ENCODE measurements at places on chromosomes 6 and 20.

GRCh38 chr6:89941031-89941762 lies 46.9 kb downstream of the GJA10 start:
- no peak for DNase-seq

DNA sequence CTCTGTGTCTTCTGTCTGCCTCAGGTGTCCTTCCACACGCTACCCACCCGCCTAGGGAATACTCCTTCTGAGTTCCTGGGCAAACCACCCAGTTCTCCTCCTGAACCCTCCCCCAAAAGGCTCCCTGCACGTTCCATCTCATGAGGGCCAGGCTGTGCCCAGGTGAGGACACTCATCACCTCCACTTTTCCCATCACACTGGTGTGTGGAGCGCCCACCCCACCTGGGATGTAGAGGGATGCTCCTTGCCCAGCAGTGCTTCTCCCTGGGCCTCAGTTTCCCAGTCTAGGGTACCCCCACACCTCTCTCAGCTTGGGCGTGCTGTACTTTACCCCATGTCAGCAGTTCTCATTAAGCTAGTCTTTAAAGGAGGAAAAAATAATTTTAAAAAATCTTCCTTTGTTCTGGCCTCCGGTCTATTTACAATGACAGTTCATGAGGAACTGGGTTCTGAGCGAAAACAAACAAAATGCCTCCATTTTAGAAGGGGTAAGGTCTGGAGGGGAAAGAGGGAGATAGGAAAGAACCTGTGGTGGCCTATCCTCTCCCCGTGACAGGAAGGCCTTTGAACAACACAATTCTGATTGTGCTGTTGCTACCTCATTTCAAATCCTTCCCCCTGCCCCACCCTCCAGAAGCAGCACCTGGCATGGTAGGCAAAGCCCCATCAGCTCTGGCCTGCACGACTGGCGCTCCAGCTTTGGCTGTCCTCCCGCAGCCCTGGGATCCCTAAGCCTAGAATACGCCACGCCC lies 1.7 kb upstream of the C20orf203 start:
- no peak for DNase-seq

GRCh38 chr20:36881331-36881730 lies 5.4 kb downstream of the TLDC2 start:
- no peak for DNase-seq

GRCh38 chr20:48864738-48865318 lies 37.0 kb upstream of the PREX1 start:
- no peak for DNase-seq

DNA sequence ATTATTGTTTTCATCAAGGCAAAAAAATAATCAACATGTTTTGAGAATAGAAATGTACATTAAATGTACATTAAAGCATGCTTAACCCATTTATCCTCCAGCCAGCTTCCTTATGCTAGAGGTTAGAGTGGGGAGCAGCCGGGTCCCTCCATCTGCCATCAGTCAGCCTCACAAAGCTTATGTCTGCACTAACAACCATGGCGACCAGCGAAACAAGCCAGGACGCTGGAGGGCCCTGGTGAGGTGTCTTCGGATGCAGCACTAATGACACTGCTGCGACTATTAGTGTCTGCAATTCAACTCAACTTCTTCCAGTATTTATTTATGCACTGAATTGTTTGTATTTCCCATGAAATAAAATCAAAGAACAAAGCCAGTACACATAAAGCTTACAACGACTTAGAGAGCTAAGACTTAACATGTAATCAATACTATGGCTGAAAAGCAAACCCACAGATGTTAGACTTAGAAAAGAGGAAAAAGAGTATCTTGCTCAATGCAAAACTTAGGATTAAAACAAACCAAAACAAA lies 6.8 kb downstream of the CLDN20 start:
- no peak for DNase-seq

DNA sequence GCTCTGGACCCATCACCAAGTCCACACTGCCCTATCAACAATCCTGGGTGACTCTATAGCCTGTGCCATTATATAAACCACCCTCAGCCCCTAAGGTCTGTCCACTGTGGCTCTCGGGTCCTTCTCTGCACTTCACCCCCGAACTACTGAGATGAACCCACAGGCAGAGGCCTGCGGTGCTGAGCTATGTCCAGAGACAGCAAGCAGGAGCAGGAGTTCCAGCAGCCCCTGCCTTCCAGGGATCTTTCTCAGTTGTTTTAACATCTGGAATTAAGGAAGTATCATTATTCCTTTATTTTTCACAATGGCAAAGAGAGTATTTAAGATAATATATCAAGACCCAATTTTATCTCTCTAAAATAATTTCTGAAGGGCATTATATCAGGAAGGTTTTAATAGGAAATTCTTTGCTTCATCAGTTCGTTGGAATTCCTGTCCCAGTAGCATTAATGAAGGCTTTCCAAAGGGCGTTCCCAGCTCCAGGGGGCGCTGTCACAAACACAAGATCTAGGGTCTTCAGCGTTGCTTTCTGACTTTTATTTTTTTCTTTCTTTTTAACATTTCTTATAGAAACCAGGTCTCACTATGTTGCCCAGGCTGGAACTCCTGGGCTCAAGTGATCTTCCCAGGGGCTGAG lies 27.3 kb downstream of the RRBP1 start:
- DNase-seq: no peak

DNA sequence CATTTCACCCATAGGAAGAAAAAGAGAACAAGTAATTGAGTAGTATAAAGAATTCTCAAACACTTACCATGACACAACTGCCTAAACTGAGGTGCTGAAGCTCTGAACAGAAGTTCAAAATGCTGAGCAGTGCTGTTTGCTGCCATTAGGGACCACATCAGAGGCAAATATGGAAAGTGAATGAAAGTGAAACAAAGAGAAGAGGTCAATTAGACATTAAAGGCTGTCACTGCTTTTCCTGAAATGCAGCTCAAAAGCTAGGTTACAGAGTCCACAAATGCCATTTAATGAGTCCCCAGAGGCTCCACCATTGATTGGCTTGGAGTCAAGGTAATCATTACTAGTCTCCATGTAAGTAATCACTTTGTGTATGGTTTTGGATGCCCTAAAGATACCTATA lies 46.1 kb downstream of the POU3F2 start:
- DNase-seq: no peak

DNA sequence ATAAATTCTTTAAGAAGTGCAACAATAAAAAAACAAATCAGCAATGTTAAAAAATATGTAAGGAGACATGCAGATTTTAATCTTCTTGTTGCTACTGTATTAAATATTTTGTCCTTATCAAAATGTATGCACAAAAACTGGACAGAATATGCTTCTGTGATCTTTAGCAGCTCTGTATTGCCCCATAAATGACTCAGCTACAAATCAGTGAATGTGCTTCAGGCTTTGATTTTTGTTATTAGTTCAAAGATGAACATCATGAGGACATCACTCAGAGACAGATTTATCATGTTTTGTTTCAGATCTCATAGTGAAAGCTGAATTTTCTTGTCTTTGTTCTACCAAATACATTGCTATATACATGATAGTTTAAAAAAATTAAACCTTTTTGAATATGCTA lies 312.4 kb downstream of the GRIK2 start:
- DNase-seq: no peak

DNA sequence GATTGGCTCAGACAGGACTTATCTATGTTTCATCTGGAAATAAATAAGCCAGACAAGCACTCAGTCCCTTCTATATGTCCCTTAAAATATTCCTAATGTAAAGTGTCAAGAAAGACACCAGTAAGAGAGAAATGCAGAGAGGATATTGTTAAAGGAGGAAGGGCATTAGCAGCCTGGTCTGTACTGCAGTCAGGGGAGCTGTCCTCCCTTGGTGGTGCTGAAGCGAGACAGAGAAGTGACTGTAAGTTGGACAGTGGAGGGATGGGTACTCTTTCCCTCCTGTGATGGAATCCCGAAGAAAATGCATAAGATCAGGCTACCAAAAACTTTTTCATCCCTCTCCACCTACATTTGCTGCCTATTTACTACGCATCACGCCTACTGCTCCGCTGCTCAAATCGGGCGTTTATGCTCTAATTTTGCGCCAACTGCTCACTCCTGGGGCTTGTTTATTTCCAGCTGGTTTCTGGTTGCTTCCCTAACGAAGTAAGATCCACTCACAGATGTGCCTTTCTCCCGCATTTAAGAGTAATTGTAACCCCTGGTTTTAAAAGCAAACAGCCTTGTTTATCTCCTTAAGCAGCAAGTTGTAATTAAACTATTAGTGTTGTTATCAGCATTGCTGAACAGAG lies 35.2 kb downstream of the PHACTR1 start:
- no peak for DNase-seq

DNA sequence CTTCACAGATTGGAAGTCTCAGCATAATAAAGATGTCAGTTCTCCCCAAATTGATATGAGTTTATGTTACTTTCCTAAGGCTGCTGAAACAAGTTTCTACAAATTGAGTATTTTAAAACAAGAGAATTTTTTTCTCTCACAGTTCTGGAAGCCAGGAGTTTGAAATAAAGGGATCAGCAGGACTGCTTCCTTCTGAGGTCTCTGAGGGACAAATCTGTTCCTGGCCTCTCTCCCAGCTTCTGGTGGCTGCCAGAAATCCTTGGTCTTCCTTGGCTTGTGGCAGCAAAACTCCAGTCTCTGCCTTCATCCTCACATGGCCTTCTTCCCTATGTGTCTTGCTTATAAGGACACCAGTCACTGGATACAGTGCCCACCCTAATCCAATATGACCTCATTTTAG lies 136.1 kb downstream of the TFAP2A start:
- no peak for DNase-seq

DNA sequence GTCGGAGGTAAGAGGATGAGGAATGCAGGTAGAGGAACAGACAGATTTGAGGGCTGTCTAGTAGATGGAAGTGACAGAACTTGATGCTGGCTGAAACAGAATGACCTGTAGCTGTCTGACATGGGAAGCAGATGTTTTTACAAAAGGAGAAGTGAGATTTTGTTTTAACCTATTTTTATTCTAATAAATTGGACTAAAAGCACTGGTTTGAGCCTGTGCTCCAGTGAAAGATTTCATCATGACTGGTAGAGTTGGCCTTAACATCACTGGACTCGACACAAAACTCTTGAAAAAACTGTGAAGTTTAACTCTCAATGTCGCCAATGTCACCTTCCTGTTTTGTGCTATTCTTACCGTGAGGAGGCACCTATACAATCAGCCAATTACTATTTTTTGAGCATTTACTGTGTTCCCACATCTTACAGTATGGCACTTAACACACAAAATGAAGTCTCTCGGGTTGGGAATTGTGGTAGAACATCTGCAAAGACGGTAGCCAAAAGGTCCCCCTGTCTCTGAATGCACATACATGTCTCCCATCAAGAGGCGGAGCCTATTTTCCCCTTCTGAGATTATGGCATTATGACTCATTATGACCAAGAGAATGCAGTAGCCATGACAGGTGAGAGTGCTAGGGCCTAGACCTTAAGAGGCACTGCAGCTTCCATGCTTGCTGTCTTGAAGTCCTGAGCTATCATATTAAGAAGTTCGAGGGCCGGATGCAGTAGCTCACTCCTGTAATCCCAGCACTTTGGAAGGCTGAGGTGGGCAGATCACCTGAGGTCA lies 93.2 kb downstream of the FOXF2 start:
- no peak for DNase-seq

GRCh38 chr6:139164001-139164400 lies 29.1 kb downstream of the HECA start:
- DNase-seq: no peak

DNA sequence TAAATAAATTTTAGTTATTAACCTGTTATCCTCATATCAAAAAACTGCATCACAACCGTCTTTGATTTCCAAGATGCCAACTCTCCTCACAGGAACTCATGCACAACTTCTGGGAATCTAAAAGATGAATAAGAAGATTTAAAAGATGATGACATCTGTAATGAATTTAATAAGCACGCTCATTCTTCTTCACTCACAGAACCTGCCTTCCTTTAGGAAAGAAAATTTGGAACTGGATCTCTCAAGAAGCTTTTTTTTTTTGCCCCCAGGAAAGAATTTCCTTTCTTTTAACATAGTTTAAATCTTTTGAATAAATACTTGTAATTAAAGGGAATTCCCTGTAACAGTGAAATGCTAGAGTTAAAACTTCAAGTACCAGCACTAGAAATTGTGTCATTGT lies 161.5 kb downstream of the HIVEP2 start:
- no peak for DNase-seq

DNA sequence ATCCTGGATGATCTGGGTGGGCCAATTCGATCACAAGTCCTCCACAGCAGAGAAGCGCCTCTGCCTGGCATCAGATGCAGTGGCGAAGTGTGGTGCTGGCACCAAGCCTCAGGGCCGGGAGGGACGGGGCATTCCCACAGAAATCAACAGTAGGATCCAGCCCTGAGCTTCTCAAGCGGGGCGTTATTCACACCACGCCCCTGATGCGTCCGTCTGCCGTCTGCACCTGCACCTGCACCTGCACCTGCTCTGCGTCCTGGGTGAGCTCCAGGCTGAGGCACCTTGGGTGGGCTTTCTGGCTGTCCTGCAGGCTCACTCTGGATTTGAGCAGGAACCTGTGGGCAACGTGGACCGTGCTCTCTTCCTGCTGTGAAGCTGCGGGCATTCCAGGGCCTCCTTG lies 13.8 kb upstream of the NTSR1 start:
- DNase-seq: no peak

DNA sequence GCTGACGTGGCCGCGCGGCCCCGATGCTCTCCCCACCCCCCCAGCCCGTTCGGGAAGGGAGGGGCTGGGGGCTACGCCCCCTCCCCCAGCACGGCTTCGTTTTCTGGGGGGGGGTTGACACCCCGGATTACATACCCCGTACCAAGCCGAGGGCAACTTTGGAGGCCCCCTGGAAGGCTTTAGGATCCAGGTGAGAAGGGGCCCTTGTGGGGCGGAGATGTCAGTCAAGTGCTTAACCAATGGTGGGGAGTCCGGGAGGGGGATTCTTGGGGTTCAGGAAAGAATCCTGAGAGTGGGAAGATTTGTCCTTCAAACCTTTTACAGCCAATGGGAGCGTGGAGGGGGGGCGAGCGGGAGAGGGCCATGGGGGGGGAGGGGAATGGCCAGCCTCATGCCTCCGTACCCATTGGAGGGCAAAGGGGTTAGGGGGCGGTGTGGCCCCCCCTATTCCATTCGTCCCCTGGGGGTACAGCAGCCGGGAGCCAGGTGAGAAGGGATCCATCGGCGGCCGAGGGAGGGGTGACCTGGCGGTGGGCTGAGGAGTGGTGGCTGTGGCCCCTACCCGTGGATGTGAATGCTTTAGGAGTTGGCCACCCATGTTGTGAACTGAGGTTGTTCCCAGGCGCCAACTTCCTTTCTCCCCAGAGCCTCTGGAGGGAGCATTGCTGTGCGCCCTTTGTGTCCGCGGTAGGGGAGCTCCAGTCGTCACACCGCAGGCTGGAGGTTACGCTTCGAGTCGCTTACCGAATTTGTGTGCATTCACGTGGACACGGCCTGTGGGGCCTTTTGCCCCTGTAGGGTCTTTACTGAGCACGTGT lies 682 bp downstream of the BRD2 start:
- DNase-seq: peak; percentile 54
